ENCODE measurements at places on chromosomes 1 and 21.

GRCh38 chr1:56097713-56098112 lies 481.6 kb downstream of the PLPP3 start:
- no peak for DNase-seq

DNA sequence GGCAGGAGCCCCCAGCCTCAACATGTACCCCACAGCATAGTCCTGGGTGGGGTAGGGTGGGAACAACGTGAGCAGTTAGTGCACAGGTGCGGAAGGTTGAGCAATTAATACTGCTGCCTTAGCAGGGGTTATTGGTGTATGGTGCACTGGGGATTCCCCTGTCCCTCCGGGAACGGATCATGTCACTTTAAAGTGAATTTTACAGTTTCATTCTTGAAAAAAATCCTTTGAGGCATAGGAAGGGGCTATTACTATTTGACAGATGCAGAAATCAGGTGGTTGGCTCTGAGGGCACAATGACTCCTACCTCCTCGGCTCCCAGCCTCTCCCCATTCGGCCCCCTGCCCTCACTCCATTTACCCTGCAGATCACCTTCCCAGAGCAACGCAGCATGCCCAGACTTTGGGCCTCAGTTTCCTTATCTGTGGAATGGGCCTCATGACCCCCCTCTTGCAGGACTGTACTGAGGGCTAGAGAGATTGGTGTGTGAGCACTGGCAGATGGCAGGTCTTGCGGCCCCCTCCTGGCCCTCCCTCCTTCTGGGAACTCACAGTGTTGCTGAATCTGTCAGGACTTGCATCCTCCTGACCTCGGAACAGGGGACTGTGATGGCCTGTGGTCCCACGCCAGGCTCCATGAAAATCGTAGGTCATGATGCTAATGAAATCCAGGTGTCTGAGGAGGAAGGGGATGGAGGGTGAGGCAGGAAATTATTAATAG lies 5.1 kb upstream of the MYBPH start:
- DNase-seq = no peak

- DNase-seq = no peak
These were observed 812.3 kb downstream of the PLA2G4A start for GRCh38 chr1:187641015-187641414.

DNA sequence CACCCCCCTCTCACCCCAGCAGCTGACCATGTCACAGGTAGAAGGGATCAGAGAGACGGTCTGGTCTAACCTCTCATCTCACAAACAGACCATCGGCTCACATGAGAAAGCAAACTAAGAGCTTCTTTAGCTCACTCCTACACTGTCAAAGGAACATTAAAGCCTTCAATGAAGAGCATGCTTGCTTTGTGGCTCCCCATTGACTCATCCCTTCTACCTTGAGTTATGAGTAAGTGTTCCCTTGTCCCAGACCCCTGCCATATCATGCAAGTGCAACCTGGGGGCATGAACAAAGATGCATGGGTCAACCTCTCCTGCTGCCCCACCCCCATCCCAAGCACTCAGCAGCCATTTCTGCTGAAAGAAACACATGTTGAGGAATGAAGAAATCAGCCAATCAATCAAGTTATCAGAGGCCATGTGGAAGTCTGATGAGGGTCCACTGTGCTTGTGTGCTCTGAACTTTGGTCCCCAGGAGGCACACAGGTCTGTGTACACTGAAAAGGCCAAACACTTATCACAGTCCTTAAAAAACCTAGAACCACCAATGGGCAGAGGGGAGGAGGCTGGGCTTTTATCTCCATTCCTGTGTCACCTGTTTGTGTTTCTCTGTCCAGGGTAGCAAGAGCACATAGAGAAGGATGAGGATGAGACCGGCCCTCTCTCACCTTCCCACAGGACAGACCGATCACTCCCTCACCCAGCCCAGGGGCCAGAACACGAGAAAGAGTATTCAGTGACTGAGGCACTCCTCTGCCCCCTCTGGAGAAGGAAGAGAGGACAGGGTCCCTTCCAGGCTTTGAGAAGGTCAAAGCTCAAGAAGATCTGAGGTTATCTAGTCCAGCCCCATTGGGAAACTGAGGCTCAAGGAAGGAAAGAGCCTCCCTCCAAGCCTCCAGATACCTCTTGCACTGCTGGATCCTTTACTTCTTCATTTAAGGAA lies 9.5 kb downstream of the ETNK2 start:
- DNase-seq = no peak

- no peak for DNase-seq
These were observed 42.7 kb downstream of the CSMD2 start for GRCh38 chr1:34122080-34122932.

DNA sequence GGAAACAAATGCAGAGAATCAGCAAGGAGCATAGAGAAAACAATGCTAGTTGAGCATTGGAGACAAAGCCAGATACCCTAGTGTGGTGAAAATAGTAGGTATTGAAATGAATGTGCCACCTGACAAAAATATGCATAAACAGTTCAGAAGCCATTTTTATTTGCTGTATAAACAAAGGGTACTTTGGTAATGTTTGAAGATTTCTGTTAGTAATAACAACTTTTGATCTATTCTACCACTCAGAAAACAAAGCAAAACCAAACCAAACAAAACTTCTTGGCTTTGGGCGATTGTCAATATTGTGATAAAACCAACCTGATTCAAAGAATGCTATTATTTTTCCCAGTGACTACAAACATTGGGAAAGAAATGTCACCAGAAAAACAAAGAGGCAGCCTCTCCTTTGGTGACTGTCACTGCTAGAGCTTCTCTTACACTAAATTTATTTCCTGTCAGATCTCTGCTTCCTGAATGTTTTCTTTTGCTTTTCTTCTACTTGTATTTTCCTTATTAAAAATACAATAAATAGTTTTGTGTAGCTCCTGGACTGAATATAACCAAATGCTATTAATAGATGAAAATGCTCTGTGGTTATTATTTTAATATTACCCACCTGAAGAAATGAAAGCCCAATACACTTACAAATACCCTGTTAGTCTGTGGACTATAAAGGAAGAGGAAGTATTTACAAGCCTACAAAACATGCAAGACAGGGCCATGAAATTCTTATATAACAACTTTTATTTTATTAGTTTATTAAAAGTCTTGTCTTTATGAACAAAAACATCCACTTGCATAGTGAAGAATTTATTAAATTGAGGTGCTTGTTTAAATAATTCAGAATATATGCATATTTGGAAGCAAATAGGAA lies 5.7 kb downstream of the ATP6V1G3 start:
- no peak for DNase-seq

DNA sequence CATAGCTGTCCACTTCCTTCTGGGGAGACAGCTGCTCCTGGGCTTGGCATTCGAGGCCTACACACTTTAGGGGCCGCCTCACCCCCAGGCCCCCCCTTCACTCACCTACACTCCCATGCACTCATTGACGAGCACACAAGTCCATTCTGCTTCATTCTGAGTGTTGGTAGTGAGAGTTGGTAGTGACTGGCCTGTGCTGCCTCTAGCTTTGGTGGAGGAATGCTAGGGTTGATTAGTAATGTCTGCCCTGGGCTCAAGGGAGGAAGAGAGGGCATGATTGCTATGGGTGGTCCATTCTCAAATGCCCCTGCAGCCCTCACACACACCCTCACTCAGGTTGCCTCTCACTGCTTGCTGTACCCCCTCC lies 30.4 kb downstream of the TRIM11 start:
- no peak for DNase-seq

GRCh38 chr1:194184425-194184824 lies 998.0 kb upstream of the B3GALT2 start:
- no peak for DNase-seq

DNA sequence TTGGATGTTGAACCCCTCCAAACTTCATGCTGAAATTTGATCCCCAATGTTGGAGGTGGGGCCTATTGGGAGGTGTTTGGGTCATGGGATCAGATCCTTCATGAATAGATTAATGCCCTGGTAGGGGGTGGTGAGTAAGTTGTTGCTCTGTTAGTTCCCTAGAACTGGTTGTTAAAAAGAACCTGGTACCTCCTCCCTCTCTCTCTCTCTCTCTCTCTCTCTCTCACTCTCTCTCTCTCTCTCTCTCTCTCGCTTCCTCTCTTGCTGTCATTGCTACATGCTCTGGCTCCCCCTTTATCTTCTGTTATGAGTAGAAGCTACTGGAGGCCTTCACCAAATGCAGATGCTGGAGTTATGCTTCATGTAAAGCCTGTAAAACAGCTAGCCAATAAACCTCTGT lies 498.2 kb upstream of the NR5A2 start:
- DNase-seq = no peak

DNA sequence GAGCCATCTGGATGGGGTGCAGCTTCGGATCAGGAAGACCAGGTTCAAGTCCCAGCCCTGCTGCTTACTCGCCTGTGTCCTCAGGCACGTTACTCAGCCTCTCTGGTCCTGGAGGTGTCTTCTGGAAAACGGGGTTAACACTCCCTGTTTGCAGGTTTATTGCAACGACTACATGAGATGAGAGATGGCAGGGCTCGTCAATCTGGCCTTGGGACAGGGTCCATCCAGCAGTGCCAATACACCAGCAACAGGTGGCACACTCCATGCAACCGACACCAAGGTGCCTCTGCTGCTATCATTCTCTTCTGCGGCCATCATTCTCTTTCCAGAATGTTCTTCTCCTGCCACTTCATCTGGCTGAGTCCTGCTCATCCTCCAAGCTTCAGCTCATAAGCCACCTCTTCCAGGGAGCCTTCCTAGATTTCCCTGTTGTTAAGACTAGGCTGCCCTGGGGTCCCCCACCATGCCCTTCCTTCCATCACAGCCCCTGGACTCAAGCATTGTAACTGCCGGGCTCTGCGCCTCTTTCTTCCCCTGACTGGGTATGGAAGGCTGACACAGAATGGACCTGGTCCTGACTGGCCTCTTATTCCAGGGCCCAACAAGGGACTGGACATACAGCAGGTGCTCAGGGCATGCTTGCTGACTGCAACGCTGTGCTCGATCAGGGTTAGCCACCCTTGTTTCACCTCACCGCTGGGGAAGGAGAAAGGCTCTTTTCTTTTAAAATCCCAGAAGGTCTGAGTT lies 87.4 kb downstream of the DMRTB1 start:
- DNase-seq = peak; percentile 15

DNA sequence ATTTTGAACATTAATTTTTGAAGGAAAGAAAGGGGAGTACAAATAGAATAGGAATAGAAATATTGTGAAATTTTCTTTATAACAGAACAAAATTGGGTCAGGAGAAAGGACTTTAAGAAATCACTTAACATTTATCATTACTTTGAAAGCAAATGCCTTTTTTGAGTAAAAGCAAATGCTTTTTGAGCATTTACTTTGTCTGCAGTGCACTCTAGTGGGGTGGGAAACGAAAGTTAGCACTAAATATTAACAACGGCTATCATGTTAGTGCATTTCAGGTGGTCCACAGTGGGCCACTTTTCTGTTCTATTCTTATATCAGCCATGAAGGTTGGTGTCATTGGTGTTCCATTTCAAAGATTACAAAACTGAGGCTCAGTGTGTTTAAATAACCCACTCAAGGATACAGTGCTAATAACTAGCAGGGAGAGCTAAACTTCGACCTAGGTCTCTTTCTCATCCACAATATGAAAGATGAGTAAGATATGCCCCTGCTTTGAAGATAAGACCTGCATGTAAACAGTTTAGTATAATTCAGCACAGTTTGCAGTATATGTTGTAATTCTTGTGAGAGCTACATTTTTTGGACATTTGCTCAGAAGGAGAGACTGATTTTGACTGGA lies 13.4 kb downstream of the LRRC8D start:
- DNase-seq = no peak

- DNase-seq = no peak
These were observed 30.7 kb downstream of the NOL9 start for GRCh38 chr1:6523566-6523965.

DNA sequence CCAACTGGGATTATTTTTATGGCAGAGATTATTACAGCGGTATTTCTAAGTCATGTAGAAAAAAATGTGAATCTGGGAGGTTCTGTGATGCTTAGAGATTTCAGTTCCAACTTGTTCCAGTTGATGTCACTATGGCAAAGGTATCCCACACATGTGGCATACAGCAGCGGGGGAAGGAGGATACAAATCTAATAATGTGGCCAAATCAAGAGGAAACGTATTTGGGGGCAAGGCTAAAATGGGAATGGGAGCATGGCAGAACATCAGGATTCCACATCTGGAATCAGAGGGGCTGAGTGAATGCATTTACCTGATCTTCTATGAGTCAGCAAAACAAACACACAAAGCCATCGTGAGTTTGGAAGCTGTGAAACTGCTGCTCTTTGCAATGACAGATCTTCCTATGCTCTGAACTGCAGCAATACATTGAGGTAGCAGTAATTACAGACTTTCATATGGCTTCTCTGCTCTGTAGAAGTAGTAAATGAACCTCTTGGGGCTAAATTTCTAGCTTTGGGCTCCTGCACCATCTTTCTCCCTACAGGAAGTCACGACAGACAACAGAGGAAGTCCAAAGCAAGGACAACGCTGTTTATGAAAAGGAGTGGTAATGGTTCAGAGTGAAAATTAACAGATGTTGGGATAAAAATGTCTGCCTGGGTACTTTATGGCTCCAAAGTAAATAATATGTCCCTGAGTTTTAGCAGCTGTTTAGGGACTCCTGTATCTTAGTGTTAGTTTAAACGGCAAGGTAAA lies 55.5 kb downstream of the GABPA start:
- DNase-seq = no peak

- DNase-seq = no peak
These were observed 200.6 kb upstream of the CACYBP start for GRCh38 chr1:174799136-174799479.

GRCh38 chr1:32798679-32799416 lies 18.3 kb downstream of the YARS1 start:
- DNase-seq = no peak

- DNase-seq = no peak
These were observed 67.7 kb downstream of the PTGER3 start for GRCh38 chr1:70979881-70980280.

DNA sequence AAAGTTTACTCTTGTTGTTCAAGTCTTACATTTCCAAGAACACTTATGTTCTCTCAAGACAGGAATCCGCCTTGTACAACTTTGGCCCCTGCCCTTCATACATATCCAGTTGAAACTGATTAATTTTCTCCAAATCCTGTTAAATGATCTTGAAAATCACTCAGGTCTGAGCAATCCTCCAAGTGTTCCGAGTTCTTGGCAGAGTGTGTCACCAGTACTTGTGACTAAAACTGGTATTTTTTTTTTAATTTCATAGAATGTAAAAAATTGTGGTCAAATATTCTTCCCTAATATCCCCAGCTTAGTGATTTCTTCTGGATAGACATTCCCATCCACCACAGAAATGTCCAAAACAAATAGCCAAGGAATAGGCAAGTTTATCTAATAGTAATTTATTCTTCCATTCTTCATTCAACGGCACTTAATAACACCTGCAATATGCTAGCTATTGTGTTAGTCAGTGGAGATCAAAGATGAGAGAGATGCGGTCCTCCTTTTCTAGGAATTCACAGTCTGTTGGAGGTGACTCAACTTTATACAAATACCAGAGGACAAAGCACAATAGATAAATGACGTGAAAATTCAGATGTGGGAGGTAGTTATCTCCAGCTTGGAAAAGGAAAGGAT lies 71.4 kb downstream of the DIRAS3 start:
- no peak for DNase-seq

All from breast epithelium (tissue), 4 donors.